A549 treated with DMSO at 1 μM for 4 hours (cell line): ENCODE measurements at places on chromosomes 3 and 15. TPM values are rescaled to one million over a fixed set of nuclear protein-coding genes. Genes with fewer than 3 reads are reported as not detected.

The KBTBD13 gene
- total RNA-seq, result 0.02 TPM in 1 of 5 replicates, not detected in the others

The TNNC1 gene
- total RNA-seq, result 1.2 to 2.0 TPM (median 1.4 TPM) in 5 replicates

The TERC gene
- total RNA-seq, result 0.93 TPM in 1 of 5 replicates, not detected in the others

The CASR gene
- not detected in 5 replicates for total RNA-seq

The GOLGA8S gene
- 0.07 to 0.18 TPM (median 0.17 TPM) in 5 replicates for total RNA-seq

The CCDC32 gene
- total RNA-seq, result 13.8 to 20.0 TPM (median 18.1 TPM) in 5 replicates

The ADIPOQ gene
- total RNA-seq, result not detected in 5 replicates

The EMC7 gene
- 139 to 154 TPM (median 148 TPM) in 5 replicates for total RNA-seq

The PARP15 gene
- total RNA-seq, result not detected in 5 replicates

The CATSPER2 gene
- 0.36 to 1.9 TPM (median 0.69 TPM) in 5 replicates for total RNA-seq

The ZNF774 gene
- 0.83 to 1.4 TPM (median 1.0 TPM) in 5 replicates for total RNA-seq

The A4GNT gene
- not detected in 5 replicates for total RNA-seq

The TM6SF1 gene
- total RNA-seq, result 0.07 to 0.17 TPM (median 0.13 TPM) in 4 of 5 replicates, not detected in the other

The ARL13B gene
- total RNA-seq, result 10.3 to 14.0 TPM (median 12.6 TPM) in 5 replicates

The TTLL13 gene
- total RNA-seq, result 0.14 to 0.16 TPM (median 0.15 TPM) in 4 of 5 replicates, not detected in the other

The PCNP gene
- total RNA-seq, result 99.2 to 127 TPM (median 109 TPM) in 5 replicates

The TEX9 gene
- 4.1 to 6.3 TPM (median 5.2 TPM) in 5 replicates for total RNA-seq

The TUSC7 gene
- not detected in 5 replicates for total RNA-seq
